Caudate nucleus (tissue), 63 donors: ENCODE measurements at places on chromosomes 2 and 18.

DNA sequence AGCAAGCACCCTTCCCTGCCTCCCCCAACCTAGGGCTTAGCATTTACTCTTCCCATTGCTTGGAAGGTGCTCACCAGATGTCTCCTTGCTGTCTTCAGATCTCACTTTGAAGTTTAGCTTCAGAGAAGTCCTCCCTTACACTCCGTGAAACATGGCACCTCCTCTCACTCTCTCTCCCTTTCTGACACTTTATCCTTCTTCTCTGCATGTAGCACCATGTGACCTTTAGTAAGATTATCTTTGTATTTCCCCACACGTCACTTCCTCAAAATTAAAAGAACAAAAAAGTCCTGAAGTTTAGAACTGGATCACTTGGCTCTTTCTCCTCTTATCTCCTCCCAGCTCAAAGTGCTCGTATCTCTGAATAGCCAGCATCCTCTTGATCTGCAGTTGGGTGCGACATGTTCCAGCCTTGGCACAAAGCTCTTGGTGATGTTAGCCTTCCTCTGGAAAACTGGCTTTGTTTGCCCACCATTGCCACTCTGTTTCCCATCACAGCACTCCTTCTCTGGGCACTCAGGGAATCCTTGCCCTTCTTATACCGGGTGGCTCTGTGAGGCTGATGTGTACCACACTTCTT is 40.6 kb upstream of the EPAS1 start:
- no peak for DNase-seq

DNA sequence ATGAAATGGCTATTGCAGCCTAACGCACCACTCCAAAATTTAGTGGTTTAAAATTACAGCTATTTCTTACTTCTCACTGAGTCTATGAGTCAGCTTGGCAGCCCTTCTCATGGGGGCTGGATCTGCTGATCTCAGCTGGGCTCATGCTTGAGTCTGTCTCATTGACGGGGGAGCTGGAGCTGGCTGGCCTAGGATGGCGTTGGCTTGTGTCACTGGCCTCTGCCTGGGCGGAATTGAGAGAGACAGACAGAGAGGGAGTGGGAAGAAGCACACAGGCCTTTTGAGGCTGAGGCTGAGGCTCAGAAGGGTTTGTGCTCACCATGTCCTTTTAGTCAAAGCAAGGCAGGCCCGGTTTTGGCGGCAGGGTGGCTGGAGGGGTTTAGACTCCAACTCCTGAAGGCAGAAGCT is 412.1 kb upstream of the MYT1L start:
- peak; percentile 66 for DNase-seq

DNA sequence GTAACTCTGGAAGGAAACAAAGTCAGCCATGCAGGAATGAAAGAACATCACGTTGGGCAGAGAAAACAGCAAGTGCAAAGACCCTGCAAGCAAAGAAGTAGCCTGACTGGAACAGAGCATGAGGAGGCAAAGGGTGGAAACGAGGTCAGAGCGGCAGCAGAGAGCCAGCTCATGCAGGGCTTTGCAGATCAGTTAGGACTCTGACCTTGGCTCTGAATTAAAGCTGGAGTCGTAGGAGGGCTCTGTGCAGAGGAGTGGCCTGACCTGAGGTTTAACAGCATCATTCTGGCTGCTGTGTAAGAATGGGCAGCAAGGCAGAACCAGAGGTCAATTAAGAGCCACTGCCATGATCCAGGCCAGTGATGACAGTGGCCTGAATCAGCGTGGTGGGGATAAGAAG is 220.7 kb downstream of the PRKCE start:
- DNase-seq: no peak

- no peak for DNase-seq
Observed at GRCh38 chr2:218278531-218279360, 8.4 kb downstream of the PNKD start.

- DNase-seq: no peak
Observed at GRCh38 chr2:108616751-108617161, 82.5 kb downstream of the LIMS1 start.

DNA sequence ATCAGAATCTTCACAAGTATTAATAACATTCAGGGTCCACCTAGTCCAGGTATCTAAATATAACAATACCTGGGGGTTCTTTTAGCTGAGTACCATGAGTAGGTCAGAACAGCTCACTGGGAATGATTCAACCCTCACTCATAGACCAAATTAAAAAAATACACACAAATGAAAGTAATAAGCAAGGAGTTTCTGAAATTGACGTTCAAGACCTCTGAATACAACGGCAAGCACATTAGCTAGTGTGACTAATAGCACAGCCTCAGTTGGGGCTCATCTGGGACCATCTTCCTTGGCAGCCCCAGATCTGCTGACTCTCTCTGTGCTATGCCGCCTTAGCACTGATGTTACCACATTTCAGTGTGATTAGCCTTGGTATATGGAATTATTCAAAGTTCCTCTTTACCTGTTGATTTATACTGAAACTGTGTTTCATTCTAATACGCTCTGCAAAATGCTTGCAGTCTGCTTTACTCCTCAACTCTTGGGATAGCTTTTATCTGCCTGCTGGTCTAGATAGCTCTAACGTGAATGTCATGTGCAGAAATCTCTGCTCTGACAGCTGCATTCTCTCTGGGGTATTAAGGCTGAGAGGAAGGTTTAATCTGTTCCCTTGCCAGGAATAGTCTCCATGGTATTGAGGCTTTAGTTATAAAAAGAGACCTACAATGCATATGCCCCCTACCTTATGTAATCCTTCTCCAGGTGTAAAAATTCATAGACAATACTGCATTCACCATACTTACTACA is 153.3 kb downstream of the METTL4 start:
- no peak for DNase-seq

DNA sequence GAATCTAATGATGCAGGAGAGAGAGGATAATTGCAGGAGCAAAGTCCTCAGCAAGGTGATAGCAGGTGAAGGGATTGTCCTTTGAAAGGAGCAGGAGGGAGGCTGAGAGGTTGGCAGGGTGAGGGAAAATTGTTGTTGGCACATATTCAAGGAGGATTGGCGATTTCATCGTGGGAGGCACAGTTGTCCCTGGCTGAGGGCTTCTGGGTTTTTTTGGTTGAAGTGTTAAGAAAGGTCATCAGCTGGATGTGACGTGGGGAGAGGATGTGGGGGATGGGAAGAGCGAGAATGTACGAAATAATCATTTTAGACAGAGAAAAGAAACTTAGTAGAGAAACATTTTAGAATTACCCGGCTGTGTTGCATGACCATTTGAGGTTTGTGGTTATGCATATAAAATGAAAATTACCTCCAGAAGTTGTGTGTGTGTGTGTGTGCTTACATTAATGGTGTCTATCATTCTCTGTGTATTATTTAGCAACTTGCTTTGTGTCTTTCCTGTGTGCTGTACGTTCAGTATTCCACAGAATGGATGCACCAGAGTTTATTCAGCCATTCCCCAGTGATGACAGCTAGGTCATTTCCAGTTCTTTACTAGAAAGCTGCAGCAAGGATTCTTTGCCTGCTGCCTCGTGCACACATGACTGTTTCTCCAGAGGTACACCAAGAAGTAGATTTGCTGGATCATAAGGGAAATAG is 67.6 kb downstream of the SDC1 start:
- DNase-seq: no peak

- no peak for DNase-seq
Observed at GRCh38 chr2:200405599-200406298, 99.3 kb downstream of the SPATS2L start.

DNA sequence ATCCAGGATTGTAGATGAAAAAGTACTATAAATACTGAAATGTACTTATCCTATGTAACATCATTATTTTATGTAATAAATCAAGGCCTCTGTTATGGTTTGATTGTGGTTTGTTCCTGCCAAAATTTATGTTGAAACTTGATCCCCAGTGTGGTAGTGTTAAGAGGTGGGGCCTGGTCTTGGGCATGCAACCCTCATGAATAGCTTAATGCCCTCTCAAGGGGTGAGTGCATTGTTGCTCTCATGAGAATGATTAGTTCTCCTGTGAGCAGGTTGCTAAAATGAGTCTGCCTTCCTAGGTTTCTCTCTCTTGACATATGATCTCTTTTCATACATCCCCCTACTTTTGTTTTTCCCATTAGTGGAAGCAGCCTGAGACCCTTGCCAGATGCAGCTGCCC is 915.4 kb downstream of the TSN start:
- no peak for DNase-seq

- DNase-seq: no peak
Observed at GRCh38 chr18:62264984-62265383, 60.1 kb upstream of the TNFRSF11A start.

GRCh38 chr2:38105922-38106321 is 30.0 kb upstream of the CYP1B1 start:
- DNase-seq: no peak

- no peak for DNase-seq
Observed at GRCh38 chr18:7735196-7735595, 168.1 kb downstream of the PTPRM start.

GRCh38 chr2:239657992-239658391 is 257.2 kb upstream of the HDAC4 start:
- no peak for DNase-seq

- DNase-seq: no peak
Observed at GRCh38 chr2:61356958-61357350, 113.9 kb downstream of the USP34 start.

DNA sequence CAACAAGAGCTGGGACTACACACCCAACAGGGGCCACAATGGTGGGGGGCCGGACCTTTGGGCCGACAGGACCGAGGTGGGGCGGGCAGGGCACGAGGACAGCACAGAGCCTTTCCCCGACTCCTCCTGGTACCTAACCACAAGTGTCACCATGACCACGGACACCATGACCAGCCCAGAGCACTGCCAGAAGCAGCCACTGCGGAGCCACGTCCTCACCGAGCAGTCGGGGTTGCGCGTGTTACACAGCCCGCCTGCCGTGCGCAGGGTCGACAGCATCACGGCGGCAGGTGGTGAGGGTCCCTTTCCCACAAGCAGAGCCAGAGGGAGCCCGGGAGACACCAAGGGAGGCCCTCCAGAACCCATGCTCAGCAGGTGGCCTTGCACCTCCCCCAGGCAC is 119.5 kb downstream of the MTCL1 start:
- DNase-seq: no peak

DNA sequence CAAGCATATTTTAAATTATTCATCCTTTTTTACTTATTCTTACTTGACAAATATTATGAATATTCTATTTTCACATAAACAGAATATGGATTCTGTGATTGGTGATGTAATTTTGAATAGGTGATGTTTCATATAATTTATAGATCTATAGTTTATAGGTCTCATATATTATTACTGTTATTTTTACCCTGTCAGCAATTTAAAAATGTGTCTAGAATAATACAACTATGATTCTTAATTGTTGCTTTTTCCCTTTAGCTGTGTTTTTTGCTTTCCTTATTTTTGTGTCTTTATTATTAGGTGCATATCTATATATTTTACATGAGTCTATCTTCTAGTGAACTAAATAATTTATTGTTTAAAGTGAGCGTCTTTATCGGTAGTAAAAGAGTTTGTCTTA is 226.7 kb upstream of the FSIP2 start:
- no peak for DNase-seq

DNA sequence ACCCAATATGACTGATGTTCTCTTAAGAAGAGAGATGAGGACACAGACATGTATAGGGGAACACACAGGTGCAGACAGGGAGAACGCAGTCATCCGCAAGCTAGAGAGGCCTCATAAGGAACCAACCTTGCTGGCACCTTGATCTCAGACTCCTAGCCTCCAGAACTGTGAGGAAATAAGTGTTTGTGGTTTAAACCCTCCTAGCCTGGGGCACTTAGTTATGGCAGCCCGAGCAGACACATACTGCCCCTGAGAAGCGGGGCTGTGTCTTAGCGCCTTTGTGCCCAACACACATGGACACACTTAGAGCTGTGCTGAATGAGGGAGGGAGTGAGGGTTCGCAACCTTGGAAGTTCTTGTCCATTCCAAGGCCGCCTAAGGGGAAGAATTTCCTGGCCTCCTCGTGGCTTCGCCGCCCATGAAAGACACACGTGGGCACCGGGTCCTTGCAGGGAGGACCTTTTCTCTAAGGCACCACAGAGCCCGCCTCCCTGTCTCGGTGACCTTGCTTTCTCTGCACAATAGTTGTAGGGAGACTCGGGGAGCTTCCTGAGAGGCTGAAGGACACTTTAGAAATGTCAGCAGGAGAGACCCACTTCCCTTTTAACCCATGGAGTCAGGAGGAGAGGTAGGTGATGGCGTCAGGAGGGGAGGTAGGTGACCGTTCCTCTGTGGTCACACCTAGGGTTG is 224.5 kb upstream of the HDAC4 start:
- DNase-seq: no peak
